ENCODE measurements at places on chromosomes 13 and 19.

- no peak for DNase-seq
Observed at GRCh38 chr13:43977911-43978310, 98.2 kb downstream of the LACC1 start.

- DNase-seq: no peak
Observed at GRCh38 chr19:46378268-46378667, 31.4 kb downstream of the PPP5C start.

DNA sequence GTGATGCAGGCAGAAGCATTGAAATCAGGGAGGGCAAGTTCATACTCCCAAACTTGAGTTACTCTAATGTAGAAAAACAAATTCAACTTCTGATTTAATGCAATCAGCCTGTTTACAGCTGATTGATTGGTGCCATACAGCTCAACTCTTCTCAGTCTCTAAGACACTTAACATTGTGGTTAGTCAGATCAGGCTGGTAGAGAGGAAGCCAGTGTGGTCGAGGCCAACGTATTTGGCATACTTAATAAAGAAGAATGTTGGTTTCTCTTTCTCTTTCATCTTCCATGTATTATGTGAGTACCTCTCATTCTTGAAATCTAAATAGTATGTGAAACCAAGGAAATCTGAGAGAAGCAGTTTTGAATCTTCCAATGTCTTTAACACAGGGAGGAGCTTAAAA is 255.0 kb upstream of the SLITRK1 start:
- DNase-seq: peak; percentile 11

- DNase-seq: no peak
Observed at GRCh38 chr13:35292329-35292728, 184.2 kb downstream of the MAB21L1 start.

- no peak for DNase-seq
Observed at GRCh38 chr19:4537953-4538600, 1.8 kb downstream of the LRG1 start.

DNA sequence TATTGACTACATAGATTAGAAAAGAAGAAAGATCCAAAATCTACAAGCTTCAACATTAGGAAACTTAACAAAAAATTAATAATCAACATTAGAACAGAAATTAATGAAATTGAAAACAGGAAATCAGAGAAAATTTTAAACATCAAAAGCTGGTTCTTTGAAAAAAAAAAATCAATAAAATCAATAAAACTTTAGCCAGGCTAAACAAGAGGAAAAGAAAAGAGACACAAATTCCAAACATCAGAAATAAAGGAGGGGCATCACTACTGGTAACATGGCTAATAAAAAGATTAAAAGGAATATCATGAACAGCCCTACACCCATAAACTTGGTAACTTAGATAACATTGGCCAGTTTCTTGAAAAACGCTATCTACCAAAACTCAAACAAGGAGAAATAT is 110.2 kb downstream of the ATP11A start:
- no peak for DNase-seq

DNA sequence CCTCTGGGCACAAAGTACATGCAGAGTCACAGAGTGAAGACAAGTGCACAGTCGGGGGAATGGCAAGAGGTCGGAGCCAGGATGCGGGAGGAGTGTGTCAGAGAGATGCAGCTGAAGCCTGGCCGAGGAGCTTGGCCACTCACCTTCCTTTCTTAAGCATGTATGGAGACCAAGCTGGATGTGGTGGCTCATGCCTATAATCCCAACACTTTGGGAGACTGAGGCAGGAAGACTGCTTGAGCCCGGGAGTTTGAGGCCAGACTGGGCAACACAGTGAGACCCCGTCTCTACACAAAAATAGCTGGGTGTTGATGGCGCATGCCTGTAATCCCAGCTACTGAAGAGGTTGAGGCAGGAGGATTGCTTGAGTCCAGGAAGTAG is 67.0 kb downstream of the LATS2 start:
- no peak for DNase-seq

GRCh38 chr13:99385940-99386339 is 78.7 kb upstream of the GPR183 start:
- DNase-seq: no peak

GRCh38 chr13:64688893-64689677 is 2541.1 kb downstream of the PCDH9 start:
- no peak for DNase-seq

DNA sequence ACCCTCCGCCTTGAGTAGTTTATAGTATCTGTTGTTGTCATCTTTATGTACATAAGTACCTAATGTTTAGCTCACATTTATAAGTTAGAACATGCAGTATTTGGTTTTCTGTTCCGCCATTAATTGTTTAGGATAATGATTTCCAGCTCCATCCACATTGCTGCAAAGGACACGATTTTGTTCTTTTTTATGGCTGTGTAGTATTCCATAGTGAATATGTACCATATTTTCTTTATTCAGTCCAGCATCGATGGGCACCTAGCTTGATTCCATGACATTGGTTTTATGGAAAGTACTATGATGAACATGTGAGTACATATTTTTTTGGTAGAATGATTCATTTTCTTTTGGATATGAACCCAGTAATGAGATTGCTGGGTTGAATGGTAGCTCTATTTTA is 174.4 kb upstream of the SPRY2 start:
- no peak for DNase-seq

DNA sequence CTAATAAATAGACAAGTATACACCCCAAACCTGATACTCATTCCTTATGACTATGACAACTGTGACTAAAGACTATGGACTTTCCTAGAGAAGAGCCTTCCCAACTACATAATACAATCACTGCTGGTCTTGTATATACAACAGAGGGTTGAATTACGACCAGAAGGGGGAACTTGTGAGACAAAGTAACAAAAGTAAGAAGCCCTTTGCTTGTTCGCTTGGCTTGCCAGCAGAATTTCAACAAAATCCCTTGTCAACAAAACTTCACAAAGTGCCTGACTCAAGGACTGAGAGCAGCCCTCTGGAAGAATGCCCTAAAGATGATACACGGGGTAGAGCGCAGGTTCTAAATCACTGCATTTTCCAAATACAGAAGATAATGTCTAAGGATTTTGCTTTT is 99.4 kb downstream of the WASF3 start:
- no peak for DNase-seq

DNA sequence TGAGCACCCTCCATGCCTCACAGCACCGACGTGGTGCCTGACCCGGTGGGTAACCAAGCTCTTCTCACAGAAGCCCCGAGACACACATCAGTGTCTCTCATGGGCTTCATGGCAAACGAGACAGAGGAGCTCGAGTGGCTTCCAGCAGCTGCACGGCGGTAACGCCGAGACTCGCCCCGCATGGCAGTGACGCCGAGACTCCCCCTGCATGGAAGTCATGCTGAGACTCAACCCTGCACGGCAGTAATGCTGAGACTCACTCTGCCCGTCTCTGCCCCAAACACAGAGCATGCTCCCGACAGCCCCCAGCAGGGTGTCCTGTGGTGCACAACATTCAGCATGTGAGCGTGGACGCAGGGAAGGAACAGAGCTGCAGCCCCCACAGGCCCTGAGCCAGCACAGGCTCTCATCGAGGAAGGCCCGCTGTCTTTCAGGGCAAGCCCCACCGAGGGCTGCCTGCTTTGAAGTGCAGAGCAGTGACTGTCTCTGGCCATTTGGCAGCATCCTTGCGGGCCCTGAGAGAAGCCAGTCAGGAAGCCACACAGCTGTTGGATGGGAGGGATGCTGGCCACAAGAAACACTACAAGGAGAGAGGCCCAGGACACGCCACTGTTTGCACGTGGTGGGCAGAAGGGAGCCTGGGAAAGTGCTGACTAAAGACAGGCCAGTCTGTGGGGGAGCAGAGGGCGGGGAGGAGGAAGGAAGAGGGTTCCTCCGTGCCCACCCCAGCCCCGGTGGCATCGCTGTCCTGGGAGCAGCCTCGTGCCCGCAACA is 9.5 kb downstream of the GAS6 start:
- no peak for DNase-seq

DNA sequence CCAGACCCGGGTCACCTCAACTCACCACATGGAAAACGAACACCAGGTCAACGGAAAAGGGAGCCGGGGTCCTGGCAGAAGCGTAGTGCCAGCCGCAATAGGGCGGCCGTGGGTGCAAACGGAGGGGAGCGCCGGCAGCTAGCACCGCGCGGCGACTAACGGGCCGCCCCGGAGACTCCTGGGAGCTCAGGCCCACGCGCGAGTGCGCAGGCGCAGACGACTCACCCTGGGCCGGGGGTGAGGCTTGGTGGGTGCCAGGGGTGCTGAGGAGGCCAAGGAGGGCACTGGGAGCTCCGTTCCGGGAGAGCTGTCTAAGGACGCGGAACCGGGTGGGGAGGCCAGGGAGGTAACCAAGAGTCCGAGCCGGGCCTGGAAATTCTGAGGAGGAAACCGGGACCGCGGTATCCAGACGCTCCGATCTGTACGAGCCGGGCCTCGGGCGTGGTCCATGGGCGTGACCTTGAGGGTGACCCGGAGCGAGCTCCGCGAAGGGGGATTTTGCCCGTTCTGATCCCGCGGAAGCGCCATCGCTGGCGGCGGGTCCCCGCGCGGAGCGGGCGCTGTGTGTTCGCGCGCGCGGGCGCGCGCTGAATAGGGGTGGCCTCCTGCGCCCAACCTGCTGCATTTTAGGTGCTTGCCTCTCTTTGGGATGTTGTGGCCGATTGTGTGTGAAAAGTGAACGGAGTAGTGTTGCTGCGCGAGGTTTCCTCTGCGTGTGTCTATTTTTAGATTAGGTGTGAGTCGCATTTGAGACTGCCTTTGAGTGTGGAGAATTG is at the start of gene ZNF382:
Gene ZNF382 (plus strand): TSS at position 213 of the 776 bp plus-strand sequence. CDS start 4,602 bp downstream, outside the sequence.
- DNase-seq: peak; percentile 86

- no peak for DNase-seq
Observed at GRCh38 chr19:22517496-22518411, 95.6 kb upstream of the ZNF98 start.

DNA sequence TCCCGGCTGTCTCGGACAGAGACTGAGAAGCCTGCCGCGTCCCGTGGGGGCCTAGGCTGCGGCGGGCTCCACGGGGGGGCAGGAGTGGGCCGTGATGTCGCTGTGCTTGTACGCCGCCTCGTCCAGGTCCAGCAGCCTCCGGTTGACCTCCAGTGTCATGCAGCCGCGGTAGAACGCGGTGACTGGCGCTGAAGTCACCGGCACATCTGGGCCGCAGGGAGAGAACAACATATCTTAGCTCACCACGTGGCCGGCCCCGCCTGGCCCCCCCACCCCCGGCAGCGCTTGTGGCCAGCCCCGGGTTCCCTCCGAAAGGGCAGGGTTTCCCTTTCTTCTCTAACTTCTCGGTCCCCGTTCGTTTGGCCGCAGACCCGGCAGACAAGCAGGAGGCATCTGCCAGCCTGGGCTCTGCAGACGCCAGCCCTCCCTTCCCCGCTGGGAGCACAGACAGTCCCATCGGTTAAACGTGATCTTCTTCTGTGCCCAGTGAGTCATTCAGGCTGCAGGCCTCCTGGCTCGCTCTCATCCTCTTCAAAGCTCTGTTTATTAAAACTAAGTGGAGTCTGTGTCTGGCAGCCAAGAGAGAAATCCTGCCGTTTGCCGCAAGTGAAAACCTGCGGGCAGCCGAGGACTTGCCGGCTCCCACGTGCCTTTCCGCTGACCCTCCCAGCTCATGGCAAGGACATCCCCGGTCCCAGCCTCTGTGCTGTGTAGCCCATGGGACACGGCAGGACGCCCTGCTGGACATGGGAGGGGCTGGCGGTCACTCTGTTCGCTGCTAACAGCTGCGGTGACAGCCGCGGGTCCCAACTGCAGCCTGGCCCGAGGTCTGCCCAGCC is 42.8 kb downstream of the GAS6 start:
- DNase-seq: no peak

DNA sequence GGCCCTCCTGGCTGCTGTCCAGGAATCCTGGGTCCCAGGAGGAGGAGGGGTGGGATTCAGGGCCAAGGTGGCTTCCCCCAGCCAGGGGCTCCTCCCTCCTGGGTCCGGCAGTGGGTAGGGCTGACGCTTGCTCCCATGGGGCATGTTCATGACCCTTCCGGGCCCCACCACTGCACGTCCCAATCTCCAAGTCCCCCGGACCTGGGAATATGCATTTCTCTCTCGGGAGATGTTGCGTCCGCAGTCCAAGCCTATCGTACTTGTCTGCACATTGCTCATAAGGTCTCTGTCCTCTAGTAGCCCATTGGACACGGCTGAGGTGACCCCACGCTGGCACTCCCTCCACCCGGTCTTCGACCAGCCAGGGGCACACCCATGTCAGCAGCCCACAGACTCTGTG is 192.3 kb downstream of the TEX29 start:
- no peak for DNase-seq

DNA sequence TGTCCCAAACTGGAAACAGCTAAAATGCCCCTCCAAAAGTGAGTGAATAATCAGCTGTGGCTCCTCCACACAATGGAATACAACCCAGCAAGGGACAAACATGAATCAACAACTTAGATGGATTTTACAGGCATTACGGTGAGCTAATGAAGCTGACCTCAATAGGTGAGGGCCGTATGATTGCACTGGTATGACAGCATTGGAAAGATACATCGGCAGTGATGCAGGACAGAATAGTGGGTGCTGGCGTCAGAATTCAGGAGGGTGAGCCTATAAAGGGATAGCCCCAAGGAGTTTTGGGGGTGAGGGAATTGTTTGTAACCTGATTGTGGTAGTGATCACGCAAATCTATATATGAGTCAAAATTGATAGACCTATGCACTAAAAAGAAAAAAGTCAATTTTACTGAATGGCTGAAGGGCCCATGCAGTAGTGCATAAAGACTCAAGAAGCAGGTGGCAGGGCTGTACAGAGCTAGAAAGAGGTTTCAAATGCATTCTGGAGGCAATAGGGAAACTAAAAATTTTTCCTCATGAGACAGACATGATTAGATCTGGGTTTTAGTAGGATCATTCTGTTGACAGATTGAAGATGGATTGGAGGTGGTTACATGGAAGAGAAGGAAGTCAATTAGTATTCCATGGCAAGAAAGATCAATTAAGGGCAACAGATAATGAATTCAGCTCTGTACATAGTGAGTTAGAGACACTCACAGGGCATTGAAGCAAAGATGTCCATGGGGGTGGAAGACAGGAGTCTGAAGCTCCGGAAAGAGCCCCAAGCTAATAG is 90.8 kb downstream of the IRS2 start:
- no peak for DNase-seq

GRCh38 chr13:78876915-78877549 is 218.1 kb upstream of the OBI1 start:
- no peak for DNase-seq

GRCh38 chr19:54138489-54139256 is 1.1 kb downstream of the CNOT3 start:
- DNase-seq: no peak

DNA sequence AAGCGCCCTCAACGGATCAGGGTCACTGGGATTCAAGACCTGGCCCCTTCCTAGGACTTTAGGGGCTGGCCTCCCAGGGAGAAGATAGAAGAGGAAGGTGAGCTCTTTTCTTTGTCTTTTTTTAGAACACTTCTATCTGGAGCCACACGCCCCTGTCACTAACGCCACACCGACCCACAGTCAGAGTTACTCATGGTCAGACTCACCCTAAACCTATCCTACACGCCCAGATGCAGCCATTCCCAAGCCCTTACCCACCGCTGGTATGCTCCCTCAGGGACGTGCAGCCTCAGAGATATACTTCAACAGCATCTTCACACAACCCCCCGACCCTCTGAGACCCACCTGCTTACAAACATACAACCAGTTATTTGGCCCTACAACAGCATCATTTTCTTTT is 29.9 kb upstream of the MUC16 start:
- no peak for DNase-seq

Measured in activated T-cell treated with anti-CD3 and anti-CD28 coated beads for 4 hours (primary cell).